ENCODE measurements at places on chromosomes 4 and X.

GRCh38 chr4:184384056-184384809 lies 90.1 kb downstream of the IRF2 start:
- peak; percentile 92 for DNase-seq

DNA sequence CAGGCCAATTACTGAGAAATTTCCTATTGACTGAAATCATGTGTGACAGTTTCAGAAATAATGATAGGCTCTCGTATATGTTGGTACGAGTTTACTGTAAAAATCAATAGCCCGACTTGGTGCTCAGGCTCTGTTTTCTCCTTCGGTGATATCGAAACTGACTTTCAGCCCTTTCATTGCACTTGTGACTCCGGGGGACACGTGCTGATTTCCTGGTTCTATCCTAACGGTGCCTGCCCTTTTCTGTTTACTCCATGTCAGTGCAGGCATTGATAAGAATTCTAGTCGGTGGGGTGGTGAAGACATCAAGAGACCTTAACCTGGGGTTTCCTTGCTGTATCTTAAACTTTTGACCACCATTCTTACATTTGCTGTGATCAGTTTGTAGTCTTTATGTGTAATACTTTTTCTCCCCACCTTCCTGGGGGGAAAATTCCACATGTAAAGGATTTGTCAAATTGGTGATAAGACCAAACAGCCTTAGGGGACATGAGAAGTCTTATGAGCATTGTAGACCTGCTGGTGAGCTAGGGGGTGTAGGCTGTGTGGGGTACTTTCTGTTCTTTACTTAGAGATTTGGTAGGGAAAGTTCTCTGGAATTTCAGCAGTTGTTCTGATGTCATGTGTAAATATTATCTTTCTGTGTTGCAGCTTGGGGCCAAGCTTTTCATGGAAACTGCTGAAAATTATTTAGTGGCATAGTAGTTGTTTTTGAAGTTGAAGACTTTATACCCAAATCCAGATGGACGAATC lies 52.7 kb downstream of the TMEM131L start:
- no peak for DNase-seq

- DNase-seq = no peak
These were observed 9.7 kb upstream of the KLF3 start for GRCh38 chr4:38654273-38654672.

GRCh38 chrX:72694170-72694569 lies 19.9 kb downstream of the PHKA1 start:
- DNase-seq = no peak

- no peak for DNase-seq
These were observed 143.6 kb downstream of the GRID2 start for GRCh38 chr4:92447255-92447905.

DNA sequence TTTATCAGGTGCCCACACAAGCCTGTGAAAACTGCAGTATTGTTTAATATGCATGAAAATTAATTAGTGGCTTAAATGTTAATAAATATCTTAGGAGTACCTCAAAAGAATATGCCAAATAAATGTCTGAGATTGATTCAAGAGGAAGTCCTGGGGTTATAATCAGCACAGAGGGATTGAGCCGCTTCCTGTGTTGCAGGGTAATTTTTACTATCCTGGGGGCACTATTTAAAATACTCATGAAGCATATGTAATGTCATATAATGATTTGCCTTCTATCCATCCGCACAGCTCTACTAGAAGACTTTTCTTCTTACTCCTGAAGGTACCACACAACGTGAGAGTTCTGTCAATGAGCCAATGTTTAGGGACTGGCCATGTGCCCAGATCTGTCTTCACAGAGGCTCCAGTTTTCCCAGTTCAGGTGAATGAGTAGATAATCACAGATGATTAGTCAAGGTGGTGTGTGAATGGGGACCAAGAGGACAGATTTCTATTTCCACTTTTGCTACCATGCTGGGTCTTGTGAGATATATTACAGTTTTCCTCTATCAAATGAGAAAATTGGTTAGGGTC lies 233.3 kb downstream of the USP46 start:
- DNase-seq = no peak

- DNase-seq = no peak
These were observed 171.6 kb downstream of the NR3C2 start for GRCh38 chr4:148270630-148271029.

- no peak for DNase-seq
These were observed 10.0 kb upstream of the RHOXF2B start for GRCh38 chrX:120087289-120088017.

DNA sequence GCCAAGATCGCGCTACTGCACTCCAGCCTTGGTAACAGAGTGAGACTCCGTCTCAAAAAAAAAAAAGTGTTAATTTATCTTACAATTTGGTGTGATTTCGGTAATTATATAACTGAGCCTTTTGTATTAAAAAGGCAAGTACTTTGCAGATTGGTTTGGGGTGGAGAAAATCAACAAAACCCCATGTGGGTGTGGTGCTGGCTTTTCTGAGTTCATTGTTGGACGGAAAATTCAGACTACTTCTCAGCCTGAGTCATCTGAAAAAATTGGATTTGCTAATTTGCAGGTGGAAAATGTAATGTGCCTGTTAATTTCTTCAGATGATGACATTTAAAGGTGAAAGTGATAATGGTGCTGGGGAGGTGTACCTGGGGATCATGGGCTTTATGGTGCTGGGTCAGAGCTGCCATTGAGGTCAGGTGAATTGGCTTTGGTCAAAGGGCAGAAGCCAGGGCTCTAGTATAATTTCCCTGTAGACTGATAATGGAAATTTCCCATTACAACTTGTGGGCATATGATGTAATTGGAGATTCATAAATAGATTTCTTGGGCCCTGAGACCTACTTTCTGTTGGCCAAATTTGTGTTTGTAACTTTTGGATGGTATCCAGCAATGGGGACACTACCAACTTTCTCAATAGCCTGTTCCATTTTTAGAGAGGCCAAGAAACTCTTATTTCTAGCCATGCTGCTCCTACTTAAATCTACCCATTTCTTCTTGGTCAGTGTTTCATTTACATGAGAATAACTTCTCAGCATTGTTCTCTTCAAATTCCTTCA lies 74.3 kb upstream of the TEX13D start:
- no peak for DNase-seq

- DNase-seq = peak; percentile 1
These were observed 18.8 kb downstream of the PPP4R3C start for GRCh38 chrX:27444093-27444908.

- DNase-seq = no peak
These were observed 1024.1 kb downstream of the RPA4 start for GRCh38 chrX:97907791-97908190.

GRCh38 chr4:17142232-17142711 lies 243.8 kb upstream of the LDB2 start:
- no peak for DNase-seq

DNA sequence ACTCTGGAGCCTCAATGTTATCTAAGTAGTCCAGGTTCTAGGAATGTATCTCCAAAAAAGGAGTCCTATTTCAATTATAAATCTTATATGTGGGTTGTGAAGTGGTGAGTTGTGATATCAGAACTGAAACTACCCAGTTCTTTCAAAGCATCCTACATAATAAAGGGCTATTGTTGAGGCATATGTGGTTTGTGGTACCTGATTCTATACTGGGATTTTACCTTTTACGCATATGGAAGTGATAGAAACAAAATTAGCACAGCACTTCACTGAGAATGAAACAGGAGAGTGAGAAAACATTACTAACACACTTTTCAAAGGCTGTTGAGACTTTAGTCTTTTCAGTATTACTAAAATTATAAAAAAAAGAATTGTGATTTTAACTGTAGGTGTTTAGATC lies 417.7 kb upstream of the GALNT7 start:
- DNase-seq = no peak

DNA sequence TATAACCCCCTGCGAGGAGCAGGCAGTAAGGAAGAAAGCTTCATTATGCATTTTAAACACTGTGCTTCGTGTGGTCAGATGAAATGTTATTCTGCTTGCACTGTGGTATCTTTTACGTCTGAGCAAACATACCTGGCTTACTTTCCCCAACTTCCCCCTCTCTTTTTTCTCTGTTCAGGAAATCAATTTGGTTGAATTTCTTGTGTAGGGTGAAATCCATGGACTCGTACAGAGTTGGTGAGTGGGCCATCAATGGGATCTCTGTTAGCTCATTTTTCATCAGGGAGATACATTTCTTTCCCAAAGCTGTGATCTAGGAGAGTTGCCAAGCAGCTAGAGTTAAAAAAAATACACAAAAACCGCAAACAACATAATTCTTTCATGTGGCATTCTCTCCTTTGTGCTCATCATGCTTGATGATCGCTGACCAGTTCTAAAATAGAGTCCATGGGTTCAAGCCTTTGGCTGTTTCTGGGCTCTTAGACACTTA lies 98.5 kb downstream of the FRAS1 start:
- no peak for DNase-seq
